ENCODE measurements at places on chromosomes 16 and 17. TPM values are rescaled to one million over a fixed set of nuclear protein-coding genes. Genes with fewer than 3 reads are reported as not detected.

The RNF157 gene
- polyA plus RNA-seq, result 0.43 TPM

The TP53TG3C gene
- not detected for polyA plus RNA-seq

The WDR45B gene
- 32.1 TPM for polyA plus RNA-seq

The PPP1R27 gene
- not detected for polyA plus RNA-seq

The TOP2A gene
- polyA plus RNA-seq, result not detected

The MYH13 gene
- polyA plus RNA-seq, result not detected

The CACNA1G gene
- not detected for polyA plus RNA-seq

The FOXL1 gene
- not detected for polyA plus RNA-seq

The PFN1 gene
- 1,903 TPM for polyA plus RNA-seq
